ENCODE measurements at places on chromosomes 13 and 19.
A peak's percentile ranks its signal among the peaks of the same experiment; 100 is the strongest.

- DNase-seq: no peak
Measured at GRCh38 chr19:13764821-13765394, 586 bp downstream of the MRI1 start.

DNA sequence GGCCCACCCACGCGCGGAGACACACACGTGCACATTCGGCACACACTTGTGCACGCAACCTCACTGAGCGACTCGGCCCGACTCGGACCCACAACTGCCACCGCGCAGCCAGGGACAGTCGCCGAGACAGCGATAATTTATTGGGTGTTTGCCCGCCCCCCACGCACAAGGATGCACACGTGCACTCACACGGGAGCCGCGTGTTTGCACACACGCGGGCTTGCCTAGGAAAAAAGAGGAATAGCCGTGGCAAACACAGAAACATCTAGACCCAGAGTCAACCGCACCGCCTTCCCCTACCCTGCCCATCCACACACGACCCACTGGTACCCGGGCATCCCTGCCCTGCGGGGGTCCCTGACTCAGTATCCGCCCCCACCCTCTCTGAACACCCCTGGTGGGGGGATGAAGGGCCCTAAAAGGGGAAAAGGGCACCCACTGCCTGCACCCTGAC is 1.1 kb upstream of the SSBP4 start:
- no peak for DNase-seq

DNA sequence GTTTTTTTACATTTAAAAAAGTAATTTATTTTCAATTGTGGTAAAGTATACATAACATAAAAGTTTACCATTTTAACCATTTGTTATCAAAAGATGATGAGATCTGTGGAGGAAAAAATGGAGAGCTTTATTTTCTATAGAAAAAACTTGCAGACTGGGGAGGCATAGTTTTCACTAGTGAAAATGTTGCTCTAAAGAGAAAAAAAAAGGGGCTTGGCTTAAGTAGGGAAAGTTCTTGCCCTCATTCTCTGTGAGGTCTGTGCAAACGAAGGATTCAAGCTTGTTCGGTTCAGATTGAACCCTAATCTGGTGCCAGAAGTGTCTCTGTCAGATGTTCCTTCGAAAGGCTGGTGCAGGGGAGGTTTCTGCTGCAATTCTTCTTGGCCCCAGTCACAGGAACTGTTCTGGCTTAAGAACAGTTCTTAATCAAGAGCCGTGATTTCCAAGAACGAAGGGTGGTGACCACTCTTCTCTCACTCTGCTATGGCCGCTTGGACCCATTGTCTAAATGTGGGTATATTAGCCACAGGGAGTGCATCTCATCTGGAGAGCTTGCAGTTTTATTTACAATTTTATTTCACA is 42.1 kb downstream of the PCCA start:
- DNase-seq: no peak

DNA sequence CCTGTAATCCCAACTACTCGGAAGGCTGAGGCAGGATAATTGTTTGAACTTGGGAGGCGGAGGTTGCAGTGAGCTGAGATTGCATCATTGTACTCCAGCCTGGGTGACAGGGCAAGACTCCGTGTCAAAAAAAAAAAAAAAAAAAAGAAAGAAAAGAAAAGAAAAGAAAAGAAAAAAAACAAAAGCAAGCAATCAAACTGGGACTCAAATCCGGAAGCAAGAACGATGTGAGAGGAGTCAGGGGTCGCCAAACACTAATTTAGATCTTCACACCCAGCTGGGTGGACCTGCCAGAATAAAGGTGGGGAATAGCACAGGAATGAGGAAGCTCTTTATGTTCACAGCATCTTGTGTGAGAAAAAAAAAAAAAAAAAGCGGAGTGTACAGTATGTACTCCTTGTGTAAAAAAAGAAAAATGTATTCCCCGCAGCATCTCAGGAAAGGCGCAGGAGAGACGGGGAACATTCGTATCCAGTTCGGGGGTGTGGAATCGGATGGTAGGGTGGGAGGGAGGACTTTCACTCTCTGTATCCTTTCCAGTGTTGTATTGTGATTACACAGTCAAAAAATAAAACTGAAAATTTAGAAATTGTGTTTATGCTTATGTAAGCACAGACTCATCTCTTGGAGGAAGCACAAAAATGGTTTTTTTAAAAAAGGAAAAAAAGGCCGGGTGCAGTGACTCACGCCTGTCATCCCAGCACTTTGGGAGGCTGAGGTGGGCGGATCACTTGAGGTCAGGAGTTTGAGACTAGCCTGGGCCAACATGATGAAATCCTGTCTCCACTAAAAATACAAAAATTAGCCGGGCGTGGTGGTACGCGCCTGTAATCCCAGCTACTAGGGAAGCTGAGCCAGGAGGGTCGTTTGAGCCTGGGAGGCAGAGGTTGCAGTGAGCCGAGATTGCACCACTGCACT is 7.6 kb downstream of the DNAJB1 start:
- no peak for DNase-seq

DNA sequence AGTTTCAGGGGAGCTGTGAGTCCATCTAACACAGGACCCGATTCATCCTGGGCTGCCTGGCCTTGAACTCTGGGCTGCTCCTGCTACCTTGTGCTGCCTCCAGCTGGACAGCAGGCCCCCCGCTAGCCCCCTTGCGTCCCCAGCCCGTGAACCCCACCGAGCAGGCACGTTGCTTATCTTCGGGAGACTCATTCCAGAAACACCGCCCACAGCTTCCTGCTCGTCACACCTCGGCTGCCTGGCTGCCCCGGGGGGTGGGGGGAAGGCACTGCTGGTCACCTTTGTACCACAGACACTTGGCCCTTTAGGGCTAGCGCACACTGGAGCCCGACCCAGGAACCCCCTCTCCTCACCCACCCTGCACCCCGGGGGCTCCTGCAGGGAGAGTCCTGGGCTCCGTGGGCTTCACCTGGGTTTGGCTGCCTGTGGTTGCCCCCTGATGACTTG is 48.1 kb downstream of the CRTC1 start:
- no peak for DNase-seq

- DNase-seq: peak; percentile 94
Measured at GRCh38 chr19:39402346-39403300, 4.0 kb upstream of the ZFP36 start.

DNA sequence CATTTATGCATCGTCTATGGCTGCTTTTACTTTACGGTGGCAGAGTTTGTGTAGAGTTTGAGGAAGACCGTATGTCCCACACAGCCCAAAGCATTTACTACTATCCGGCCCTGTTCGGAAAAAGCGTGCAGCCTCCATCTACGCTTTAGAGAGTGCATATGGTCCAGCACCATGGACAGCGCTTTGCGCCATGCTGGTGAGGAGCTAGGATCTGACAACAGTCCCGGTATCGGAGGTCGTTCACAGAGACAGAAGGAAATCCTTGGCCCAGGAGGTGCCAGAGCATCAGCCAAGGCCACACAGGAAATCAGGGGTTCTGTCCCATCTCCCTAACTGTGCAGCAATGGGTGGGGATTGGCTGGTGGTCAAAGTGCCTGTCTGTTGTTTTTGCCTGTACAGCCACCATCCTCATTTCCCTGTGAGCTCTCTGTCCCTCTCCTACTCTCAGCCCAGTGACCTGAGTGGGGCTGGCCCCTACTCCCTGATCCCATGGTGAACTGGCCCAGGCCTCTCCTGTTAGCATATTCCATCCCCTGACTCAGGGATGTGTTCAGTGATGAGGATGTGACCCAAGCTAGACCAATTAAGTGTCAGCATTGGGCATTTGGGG is 16.2 kb upstream of the PRODH2 start:
- DNase-seq: no peak

DNA sequence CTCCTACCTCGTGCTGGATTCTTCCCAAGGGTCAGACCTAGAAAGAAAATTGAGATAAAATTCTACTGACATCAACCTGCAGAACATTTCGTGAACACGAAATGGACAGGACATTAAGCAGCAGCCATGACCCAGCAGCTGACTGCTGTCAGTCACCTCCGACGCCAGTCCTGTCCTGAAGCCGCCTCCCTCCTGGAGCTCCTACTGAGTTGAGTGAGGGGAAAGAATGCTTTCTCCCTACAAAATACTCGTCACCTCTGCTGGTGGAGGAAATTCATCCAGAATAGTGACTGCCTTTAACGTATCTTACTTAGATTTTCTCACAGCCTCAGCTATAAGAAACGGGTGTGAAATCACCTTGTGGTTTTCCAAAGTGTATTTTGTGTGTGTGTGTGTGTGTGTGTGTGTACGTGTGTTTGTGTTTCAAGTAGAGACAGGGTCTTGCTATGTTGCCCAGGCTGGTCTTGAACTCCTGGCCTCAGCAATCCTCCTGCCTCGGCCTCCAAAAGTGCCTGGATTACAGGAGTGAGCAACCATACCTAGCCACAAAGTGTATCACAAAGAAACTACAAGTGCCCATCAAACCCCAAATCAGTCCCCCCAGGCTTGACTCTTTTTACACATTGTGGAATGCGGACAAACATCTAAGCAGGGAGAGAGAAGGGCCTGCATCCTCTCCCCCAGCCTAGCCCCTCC is 2.3 kb upstream of the C13orf42 start:
- no peak for DNase-seq

- DNase-seq: no peak
Measured at GRCh38 chr13:87426742-87427141, 244.4 kb upstream of the SLITRK5 start.

DNA sequence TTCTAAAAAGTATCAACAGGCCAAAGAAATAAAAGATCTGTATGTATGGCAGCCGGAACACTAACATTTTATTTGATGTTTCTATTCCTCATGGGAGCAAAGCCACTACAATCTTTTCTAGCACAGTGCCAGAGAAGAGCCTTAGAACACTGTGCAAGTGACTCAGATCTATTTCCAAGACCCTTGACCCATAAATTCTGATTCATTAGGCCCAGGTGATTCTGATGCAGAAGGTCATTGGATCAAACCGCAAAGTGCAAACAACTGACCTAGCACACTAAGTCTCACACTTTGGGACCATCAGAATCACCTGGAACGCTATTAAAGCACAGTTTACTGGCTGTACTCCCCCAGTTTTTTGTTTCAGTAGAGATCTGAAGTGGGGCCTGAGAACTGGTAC is 87.6 kb downstream of the MYCBP2 start:
- no peak for DNase-seq

DNA sequence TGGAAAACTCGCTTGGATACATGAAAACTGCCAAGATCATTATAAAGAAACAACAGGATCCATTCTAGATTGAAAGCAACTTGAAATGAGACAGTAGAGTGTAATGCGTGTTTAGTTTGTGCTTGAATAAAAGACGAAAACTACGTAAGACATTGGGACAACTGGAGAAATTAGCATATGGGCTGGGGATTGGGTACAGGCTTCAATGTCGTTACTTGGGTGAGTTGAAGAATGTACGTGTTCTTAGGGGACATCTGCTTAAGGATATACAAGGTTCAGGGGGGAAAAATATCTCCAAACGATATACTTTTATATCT is 471 bp upstream of the ERVK3-1 start:
- DNase-seq: no peak

DNA sequence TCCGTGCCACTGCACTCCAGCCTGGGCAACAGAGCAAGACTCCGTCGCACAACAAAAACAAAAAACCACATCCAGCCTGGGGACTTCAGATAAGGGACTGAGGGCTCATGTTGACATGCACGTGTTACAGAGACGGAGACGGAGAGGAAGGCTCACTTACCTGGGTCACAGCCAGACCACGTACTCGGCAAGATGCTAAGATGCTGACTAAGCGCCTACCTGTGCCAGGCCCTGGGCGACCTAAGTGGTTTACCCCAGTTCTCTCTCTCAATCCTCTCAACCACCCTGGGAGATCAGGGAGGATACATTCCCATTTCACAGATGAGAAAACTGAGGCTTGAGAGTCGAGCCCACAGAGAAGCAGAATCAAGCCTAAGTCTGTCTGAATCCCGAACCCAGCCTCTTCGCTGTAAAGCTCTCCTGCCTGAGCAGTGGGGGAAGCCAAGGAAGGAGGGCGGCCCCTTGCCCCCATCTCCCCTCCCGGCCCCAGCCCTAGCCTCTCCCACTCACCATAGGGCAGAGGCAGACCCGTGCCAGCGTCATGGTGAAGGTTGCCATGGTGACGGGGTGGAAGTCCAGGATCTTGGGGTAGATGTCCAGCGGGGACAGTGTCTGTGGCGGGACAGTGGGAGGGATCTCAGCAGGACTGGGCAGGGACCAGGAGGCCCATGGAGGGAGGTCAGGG is 13.5 kb downstream of the ERCC2 start:
- DNase-seq: no peak

DNA sequence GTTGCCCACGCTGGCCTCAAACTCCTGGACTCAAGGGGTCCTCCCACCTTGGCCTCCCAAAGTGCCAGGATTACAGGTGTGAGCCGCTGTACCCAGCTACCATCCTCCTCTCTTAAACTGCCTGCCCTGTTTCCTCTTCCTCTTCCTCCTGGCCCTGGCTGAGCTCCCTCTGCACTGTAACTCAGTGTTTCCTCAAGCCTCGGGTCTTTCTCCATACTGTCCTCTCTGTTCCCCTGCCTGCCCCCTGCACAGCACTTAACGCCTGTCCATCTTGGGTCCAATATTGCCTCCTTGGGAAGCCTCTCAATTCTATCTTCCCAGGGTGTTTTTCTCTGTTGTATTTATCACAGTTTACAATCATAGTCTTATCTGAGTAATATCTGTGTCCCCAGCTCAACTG is 6.1 kb downstream of the LIPE start:
- DNase-seq: no peak

- DNase-seq: no peak
Measured at GRCh38 chr19:49637821-49638738, 1.9 kb downstream of the RRAS start.

DNA sequence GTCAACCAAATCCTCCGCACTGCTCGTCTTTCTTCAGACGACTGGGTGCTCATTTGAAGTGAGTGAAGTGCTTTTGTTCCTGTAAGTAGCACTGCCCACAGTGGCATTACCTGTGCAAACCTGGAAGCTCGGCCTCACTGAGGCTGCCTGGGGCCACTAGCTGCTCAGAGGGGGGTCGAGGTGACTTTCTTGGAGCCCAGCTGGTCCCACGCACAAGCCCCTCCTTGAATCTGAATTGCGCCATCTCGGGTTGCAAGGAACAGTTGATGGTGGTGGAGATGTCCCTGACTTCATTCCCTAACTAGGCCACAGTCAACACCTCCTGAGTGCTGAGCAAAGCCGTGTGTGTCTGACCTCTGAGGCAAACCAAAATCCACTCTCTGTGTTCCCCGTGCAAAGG is 79.3 kb upstream of the GPR183 start:
- DNase-seq: no peak

DNA sequence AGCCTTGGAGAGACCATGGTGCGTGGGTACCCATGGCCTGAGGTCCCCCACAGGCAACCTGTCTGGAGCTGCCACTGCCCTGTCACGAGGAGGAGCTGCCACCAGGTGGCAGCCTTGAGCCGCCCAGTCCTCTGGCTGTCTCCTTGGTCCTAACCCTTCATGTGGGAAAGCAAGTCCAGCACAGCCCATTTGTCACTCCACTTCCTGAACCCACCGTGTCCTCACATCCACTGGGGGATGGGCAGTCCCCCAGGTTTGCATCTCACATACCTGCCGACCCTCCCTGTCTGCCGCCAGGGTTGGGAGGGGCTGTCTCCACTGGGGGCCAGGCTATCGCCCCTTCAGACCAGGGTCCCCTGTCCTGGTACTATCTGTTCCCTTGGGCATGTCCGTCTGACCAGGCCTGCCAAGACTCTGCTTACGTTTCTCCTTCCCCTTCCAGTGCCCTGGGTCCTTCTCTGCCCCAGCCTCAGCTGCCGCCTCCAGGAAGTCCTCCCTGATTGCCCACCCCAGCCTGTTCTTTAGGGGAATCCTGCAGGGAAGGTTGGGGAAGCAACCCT is 4.5 kb downstream of the FAM174C start:
- peak; percentile 46 for DNase-seq

- DNase-seq: no peak
Measured at GRCh38 chr13:51759240-51759639, 44.7 kb downstream of the DHRS12 start.

GRCh38 chr13:79282508-79282907 is 123.5 kb downstream of the RBM26 start:
- DNase-seq: no peak

All from GDM1 (cell line).